Naive B cell (primary cell): ENCODE measurements at places on chromosomes 1 and 21. TPM values are rescaled to one million over a fixed set of nuclear protein-coding genes. Genes with fewer than 3 reads are reported as not detected.

The HFM1 gene
- polyA plus RNA-seq = not detected

The SLC16A4 gene
- polyA plus RNA-seq = 0.77 TPM

The SZRD1 gene
- 59.6 TPM for polyA plus RNA-seq

The AMIGO1 gene
- polyA plus RNA-seq = 1.0 TPM

The HHAT gene
- polyA plus RNA-seq = 1.5 TPM

The EPHX1 gene
- 1.1 TPM for polyA plus RNA-seq

The MTF2 gene
- polyA plus RNA-seq = 89.3 TPM

The SERTAD4 gene
- polyA plus RNA-seq = not detected

- no peak for DNase-seq
These were observed 68.0 kb upstream of the BACH1 start for GRCh38 chr21:29230551-29231261.

- DNase-seq = no peak
These were observed 24.0 kb upstream of the VWA5B1 start for GRCh38 chr1:20266642-20267041.

DNA sequence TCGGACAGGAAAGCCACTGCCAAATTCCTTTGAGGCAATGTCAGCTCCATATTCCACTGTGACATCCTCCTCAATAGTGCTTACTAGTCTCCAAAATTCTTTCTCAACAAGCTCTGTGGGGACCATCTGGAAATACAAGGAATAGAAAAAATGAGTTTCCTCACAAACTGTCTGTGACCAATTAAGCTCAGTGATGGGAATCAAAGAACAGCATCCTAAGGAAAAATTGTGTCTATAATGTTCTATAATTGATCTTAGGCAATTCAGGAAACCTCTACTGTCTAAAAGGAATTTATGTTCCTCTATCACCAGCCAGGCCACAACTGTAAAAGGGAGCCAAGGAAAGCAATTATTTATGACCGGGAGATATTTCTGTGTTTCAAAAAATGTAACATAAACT lies 46.1 kb upstream of the SYT2 start:
- DNase-seq = no peak

DNA sequence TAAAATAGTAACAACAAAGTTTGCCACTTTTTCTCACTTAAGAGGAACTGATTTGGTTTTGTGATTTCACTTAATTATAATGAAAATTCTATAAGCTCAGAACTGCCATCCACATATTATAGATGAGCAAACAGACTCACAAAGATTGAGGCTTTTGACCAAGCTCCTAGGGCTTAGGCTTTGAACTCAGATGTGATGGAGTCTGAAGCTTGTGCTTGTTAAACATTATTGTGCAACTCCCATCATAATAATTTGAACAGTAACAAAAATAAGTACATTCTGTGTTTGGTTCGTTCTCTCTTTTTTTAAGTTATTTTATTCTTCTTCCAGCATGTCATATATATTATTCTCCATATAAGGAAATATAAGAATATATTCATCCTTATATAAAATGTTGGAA lies 403.4 kb downstream of the PTPRC start:
- no peak for DNase-seq

DNA sequence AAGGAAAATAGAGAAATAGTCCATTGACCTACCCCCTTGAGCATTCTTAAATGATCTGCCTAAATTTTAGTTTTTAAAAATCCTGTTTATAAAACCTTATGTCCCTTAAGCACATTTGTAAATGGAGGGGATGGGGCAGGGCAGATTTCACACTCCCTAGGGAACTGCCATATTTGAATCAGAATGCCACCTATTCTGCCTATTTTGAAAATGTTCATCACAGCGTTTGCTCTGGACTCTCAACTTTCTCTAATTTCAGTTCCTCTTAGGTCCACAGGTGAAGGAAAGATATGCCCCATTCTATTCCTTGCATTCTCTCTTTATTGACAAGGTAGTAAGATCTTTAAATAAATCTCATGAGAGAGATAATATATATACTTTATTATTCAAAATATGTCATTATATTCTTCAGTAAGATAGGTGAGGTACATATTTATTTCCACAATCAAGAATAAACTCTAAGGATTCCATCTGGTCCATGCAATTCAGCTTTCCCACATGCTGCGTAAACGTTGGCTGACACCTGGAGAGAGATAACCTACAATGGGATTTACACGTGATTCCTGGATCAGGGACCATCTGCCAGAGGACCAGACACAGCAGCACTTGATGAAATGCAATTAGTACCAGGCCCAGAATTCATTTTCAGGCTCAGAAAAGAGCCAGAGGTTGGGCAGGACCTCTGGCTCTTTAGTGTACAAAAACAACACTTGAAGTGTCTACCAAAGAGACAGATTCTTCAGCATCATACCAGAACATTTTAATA lies 1.2 kb upstream of the LPGAT1 start:
- peak; percentile 10 for DNase-seq

DNA sequence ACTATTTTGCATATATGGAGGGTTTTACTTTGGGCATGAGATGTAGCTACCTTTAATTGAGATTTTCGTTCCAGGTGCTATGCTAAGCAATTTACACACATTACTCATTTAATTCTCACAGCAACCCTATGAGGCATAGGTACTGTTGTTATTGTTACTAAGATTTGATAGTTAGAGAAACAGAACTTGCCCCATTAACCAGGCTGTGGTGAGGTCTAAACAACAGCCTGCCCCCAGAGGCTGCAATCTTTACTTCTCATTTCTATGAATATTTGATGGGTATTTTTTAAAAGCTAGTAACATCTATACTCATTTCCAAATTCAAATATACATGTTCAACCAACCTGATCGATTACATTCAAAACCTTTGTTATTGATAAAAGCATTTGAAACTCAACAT lies 155.6 kb downstream of the GALNT2 start:
- DNase-seq = no peak

DNA sequence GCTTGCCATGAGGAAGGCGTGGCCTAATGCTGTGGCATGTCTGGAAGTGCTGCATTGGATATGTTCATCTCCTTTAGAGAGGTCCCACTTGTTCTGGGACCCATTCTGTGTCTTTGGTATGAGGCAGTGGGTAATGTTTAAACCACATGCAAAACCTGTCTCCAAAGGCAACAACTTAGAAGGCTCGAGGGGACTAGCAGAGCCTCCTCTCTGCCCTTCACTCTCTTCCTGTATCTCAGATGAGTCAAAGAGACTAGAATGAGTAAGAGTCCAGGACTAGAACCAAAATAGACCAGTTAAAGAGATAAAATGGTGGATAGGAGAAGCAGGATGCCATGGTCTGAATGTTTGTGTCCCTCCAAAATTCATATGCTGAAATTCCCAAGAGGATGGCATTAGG lies 220.8 kb upstream of the KIAA0040 start:
- no peak for DNase-seq

GRCh38 chr1:232927830-232928505 lies 22.4 kb upstream of the NTPCR start:
- DNase-seq = no peak

DNA sequence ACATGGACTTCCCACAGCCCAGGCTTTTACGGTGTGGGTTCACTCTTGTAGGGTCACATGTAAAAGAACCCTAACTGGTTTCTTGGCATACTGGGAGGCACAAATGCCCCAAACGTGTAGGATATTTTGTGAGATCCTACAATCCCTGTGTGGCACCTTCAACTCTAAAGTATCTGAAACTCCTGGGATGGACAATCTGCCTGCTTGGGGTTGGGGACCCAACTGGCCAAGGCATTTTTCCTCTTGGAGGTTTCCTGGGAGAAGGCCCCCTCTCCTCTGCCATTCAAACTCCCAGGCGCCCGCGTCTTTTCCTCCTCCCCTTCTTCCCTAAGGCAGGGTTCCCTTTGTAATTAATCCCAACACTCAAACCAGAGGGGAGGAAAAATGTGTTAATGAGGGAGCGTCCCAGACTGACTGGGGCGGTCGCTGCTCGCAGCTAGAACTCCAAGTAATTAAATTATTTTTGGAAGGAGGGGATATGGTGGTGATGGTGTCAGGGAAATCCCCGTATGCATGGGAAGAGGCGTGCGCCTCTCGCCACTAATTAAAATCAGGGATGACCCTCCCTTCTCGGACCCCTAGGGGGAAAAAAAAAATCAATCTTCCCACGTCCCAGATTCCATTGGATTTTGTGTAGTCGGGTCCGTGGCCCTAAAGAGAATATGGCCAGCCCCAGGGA lies 681 bp upstream of the VANGL2 start:
- no peak for DNase-seq

DNA sequence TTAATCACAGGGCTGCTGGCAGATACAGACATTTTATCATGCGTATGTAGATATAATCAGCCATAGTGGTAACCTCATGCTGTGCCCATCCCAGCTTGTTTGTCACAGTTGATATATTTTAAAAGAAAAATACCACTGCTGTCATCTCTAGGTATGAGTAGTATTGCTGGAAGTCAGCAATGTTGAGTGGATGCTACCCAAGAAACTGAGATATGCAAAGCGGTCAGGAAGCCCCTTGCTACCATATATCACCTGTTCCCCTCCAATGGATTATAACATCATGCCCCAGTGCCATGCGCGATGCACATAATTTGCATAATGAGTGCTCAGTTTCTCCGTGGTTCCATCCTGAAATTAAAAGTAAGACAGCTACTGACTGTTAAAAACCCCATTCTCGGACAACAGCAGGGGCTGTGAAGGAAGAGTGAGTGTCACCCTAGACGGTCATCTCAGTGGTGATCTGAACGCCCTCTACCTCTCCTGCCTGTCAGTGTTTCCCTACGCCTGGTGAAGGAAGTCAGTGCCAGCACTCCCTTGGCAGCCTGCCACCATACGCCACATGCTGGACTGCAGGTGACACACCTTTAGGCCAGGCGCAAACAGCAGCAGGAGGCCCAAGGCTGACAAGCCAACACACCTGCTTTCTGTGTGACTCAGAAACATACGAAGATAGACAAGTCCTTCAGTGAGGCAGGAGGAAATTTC lies 2.7 kb downstream of the IL10RB start:
- peak; percentile 47 for DNase-seq

DNA sequence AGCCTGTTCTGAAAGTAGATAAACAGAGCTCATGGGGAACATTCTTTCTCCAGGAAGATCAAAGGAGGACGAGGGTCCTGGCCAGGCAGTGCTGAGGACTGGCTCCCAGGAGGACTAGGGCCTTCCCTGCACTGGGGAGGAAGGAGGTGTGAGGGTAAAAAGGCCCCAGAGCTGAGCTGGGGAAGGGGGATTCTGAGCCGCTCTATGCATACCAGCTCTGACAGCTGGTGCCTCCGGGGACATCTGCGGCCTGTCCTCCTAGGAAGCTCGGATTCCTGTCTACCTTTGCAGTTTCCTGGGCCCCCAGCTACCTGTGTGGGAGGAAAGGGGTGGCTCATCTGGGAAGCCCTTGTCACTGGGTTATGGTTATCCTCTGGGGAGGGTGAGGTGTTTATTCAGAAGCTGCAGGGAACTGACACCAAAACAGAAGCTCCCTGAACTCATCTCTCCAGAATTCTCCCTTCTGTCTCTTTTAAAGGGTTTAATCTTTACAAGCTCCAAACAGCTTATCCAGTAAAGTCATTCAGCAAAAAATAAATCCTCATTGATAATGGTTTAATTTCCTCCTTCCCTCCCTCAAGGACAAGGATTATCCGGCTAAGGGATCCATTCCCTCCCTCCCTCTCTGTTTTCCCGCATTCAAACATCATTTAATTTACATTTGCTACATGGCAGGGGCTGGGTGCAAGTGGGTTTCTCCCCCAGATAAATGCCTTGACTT lies 31.0 kb downstream of the NENF start:
- DNase-seq = no peak

GRCh38 chr1:83905315-83905907 lies 93.5 kb downstream of the TTLL7 start:
- DNase-seq = peak; percentile 7

- no peak for DNase-seq
These were observed 438.8 kb upstream of the OLFM3 start for GRCh38 chr1:102435483-102435882.

DNA sequence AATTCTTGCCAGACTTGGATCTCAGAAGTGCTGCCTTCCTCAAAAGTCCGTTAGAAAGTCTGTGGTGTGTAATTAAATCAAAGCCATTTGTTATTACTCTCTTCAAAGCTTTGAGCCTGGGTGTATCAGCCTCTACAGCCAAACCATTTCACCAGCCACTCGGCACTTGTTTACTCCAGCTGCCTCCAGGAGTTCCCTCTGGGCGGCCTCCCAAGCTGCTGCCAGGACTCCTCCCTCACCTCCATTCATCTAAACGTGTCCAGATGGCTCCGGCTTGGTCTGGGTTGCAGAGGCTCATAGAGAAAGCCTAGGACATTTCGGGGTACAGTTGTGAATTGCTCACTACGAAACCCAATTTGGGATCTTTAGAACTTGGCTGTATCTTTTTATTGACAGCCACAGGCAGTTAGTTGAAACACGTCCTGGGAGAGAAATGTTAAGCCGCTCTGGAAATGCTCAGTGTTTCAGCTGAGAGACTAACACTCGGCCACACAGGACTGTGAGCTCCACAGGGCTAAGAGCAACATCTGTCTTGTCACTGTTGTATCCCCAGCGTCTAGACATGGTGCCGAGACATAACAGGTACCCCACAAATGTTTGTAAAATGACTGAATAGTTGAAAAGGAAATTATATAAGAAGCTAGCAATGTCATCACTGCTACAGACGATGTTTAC lies 116.9 kb upstream of the NGF start:
- no peak for DNase-seq

DNA sequence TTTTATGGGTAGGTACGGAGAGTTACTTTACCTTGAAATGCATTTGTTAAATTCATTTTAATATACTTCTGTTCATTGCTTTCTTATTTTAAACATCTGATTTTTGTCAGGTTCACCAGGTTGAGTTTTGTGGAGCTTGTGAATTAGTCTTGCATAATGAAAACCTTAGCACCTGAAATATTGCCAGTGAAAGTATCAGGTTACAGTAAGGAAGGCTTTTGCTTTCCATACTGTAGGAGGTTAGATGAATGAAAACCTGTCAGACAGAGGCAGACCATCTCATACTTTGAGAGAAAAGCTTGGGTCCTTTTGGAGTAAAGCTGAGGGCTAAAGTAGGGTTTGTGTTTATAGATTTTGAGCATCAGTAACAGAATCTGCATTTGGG lies 34.7 kb downstream of the THRAP3 start:
- no peak for DNase-seq

GRCh38 chr1:110645821-110646735 lies 28.7 kb downstream of the KCNA3 start:
- no peak for DNase-seq

- DNase-seq = no peak
These were observed 148.3 kb upstream of the GJB5 start for GRCh38 chr1:34606504-34606903.
